Sigmoid colon (tissue), 7 donors: ENCODE measurements at places on chromosomes 7 and 10. TPM values are rescaled to one million over a fixed set of nuclear protein-coding genes. Genes with fewer than 3 reads are reported as not detected.

- no peak for DNase-seq
Observed at GRCh38 chr7:158444501-158445420, 142.9 kb downstream of the PTPRN2 start.

The RTKN2 gene
- total RNA-seq = not detected

GRCh38 chr7:155533827-155534690 lies 12.3 kb downstream of the CNPY1 start:
- DNase-seq = peak; percentile 40

The SHTN1 gene
- total RNA-seq = 4.6 TPM

GRCh38 chr7:149196705-149197171 lies 1.4 kb downstream of the ZNF282 start:
- DNase-seq = peak; percentile 58

- DNase-seq = no peak
Observed at GRCh38 chr10:58266003-58266825, 1.5 kb downstream of the IPMK start.

DNA sequence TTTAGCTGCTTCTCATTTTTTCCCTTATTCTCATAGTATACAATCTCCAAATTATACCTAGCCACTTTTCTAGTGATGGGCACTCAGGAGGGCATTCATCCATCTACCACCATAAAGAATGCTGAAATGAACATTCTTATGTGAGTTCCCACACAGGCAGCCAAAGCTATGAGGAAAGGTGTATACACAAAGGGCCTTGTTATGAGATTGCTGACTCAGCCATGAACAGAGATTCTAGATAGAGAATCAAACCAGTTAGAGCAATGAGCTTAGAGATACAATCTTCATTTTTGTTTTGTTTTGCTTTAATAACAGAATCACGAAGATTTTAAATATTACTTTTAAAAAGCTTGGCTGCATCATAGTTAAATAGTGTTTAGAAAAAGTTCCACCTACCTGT lies 54.8 kb upstream of the TNKS2 start:
- DNase-seq = no peak
